Stimulated activated CD4-positive, alpha-beta T cell treated with anti-CD3 and anti-CD28 coated beads, Interleukin-1b, Interleukin-23, amount 100 ng/mL, for 1 hour (primary cell): ENCODE measurements at places on chromosomes 11 and 22.

DNA sequence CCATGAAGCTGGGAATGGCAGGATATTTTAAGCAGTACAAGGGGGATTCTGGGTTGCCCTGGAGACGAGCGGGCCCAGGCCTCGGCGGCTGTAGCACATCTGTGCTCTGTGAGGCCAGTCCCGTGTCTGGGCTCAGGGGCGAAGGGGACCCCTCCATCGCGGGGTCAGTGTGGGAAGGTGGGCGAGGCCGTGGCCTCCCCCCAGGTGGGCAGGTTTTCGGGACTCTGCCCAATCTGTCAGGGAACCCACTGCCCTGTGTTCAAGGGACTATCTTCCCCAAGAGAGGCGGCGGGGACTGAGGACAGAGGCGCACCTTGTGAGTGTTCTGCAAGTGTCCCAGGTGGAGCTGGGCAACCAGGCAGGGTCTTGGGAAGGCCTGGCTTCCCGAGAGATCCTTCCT is 336.6 kb downstream of the CTTN start:
- DNase-seq = no peak

GRCh38 chr11:126654886-126655806 is 299.7 kb downstream of the ST3GAL4 start:
- DNase-seq = no peak

- DNase-seq = no peak
Observed at GRCh38 chr11:95325777-95326258, 94.8 kb upstream of the SESN3 start.

GRCh38 chr22:19523240-19524169 is 705 bp downstream of the CLDN5 start:
- no peak for DNase-seq

DNA sequence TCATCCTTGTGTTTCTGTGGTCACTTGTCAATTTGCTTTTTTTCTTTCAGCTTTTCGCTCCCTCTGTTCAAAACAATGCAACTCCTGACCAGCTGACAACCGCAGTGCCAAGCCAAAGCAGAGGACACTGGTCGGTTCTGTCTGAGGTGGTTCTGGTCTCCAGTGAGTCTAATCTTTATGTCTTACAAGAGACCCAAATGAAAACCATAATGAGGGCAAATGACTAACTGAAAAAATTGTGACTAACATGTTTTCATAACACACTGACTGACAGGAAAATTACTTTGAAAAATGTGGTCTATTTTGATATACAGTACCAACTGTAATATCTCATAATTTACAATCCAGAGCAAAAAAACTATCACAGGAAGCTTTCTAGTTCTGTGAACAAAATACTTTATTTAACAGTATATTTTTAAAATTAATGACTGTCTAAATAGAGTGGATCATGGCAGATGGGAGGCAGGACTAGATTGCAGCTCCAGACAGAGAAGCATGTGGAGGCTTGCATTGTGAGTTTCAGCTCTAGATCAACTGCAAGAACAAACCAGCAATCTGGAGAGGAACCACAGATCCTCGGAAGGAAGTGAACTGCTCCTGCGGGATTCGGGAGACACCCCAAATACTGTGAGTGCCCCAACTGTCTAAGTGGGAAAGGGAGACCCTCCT is 311.8 kb downstream of the SBF2 start:
- DNase-seq = no peak

GRCh38 chr22:38137876-38138687 is 27.6 kb upstream of the BAIAP2L2 start:
- no peak for DNase-seq

- DNase-seq = no peak
Observed at GRCh38 chr11:103541186-103541795, 432.1 kb downstream of the DYNC2H1 start.

GRCh38 chr11:119422809-119423508 is at the start of gene THY1:
Gene THY1 (minus strand): TSS chr11:119423172. CDS start chr11:119420905, 2,267 bp downstream.
- no peak for DNase-seq

- DNase-seq = no peak
Observed at GRCh38 chr11:129881570-129882170, 13.7 kb downstream of the NFRKB start.

- no peak for DNase-seq
Observed at GRCh38 chr11:31940371-31941037, 129.4 kb upstream of the PAX6 start.

DNA sequence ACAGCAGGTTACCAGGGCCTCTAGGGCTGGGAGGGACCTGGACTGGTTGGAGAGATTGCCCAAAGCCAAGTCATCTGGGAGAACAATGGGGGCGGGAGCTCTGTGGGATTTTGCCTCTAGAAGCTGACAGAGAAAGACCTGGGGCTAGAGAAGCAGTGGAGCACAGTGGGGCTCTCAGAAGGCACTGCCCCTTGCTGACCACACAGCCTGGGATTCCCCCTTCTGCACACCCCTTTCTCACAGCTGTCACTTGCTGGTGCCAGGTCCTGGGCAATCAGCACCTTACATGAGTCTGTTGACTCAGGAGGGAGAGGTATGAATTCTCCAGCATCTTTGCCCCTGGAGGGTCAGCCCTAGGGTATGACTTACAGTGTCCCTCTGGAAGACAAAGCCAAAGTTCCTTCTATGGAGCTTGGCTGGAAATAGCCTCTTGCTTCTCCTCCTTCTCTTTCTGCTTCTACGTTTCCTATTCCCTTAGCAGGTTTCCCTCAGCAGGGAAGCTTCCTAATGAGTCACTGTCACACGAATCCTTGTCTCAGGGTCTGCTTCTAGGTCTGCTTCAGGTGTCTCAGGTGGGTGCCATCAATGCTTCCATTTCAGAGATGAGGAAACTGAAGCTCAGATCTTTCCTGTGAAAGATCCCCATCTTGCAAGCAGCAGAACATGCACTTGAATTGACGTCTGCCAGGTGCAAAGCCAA is 27.0 kb downstream of the GDPD5 start:
- no peak for DNase-seq

GRCh38 chr11:47514825-47515647 is 37.9 kb downstream of the CELF1 start:
- no peak for DNase-seq

GRCh38 chr11:59528711-59529110 is 17.4 kb downstream of the OR4D9 start:
- no peak for DNase-seq

GRCh38 chr11:111528557-111528956 is 12.0 kb upstream of the LAYN start:
- DNase-seq = no peak

- DNase-seq = no peak
Observed at GRCh38 chr11:116932181-116932580, 94.8 kb upstream of the APOA1 start.

DNA sequence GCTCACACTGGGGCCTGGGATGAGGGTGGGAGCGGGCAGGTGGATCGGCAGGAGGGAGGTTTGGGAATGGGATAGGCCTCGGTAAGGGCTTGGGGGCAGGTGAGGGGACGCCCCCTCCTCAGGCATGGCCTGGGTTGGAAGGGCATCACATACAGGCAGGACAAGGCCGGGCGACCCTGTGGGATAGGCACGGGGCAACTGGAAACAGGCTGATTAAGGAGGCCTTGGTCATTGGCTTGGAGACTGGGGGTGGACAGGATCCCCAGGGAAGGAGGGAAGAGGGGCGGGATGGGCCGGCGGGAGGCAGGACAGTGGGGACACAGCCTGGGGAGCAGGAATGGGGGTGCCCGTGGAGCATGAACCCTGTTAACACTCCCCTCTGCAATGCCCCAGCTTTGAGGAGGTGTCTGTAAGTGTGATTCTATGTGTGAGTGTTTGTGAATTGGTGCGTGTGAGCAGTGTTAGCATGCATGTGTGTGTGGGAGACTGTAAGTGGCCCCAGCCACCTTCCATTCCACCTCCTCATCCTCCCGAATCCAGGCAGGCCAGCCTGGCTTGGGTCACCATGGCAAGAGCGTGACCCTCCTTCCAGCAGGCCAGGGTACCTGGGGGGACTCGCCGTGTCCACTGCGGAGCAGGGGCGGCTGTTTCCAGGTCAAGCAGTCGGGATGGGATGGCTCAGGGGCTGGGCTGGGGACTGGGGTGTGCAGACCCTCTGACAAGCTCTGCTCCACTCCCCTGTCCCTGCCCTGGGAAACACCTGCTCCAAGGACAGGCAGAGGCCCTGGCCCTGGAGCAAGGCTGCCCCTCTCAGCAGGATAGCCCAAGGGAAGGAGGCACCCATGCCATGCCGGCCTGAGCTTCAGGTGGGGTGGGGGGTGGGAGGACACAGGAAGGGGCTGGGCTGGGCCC is 3.4 kb upstream of the PIM3 start:
- DNase-seq = no peak

- DNase-seq = no peak
Observed at GRCh38 chr11:41040474-41040873, 419.0 kb downstream of the LRRC4C start.

DNA sequence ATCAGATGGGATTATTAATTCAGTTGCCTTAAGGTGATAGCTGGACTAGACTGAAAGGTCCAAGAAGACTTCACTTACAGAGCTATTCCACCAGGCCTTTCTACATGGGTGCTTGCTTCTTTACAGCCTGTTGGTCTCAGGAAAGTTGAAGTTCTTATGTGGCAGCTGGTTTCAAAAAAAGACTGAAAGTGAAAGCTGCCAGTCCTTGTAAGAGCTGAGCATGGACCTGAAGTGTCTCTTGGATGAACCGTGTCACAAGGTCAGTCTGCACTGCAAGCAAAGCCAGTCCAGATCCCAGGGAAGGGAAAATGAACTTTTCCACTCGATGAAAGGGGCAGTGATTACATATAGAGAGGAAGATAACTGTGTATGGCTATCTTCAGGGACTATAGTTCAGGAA is 201.5 kb upstream of the LUZP2 start:
- DNase-seq = no peak

DNA sequence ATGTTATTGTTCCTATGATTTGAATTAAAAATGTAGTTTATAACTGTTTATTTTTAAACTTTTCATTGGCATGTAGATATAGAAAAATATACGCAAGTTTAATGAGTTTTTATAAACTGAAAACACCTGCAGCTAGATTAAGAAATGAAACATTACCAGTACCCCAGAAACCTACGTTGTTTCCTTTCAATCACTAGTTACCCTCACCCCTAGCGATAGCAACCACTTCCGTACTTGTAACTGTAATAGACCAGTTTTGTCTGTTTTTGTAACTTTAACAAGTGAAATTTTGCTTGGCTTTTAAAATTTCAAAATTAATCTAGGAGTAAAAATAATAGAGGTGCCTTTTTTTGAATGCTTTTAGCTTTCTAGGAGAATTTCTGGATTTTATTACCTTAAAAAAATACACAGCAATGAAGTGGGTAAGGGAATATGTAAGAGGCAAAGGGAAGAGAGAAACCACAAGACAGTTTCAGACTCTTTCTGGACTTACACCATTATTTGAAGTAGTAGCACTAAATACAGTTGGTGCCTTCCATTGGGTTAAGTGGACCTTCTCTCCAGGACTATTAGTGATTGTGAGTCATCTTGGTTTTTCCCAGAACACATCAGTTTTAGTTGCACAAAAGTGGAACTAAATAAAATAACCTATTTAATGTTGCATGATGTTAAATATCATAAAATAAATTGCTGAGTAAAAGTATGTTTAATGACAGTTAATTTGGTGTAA is 18.7 kb upstream of the NAT10 start:
- DNase-seq = no peak

DNA sequence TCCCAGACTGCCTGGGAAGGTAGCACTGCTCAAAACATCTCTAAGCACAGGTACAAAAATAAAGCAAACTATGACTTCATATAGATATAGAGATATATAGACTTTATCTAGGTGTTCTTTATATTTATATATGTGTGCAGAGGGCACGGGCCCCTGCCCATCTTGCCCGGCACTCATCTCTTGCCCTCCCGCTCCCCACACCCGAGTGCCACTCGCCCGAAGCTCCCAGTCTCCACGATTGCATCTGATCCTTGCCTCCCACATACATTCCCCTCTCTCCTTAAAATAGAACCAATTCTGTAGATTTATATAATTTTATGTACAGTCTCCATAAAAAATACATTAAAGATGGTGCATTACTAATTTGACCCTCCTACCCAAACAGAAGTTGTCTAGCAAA is 55.5 kb downstream of the IGSF9B start:
- no peak for DNase-seq

DNA sequence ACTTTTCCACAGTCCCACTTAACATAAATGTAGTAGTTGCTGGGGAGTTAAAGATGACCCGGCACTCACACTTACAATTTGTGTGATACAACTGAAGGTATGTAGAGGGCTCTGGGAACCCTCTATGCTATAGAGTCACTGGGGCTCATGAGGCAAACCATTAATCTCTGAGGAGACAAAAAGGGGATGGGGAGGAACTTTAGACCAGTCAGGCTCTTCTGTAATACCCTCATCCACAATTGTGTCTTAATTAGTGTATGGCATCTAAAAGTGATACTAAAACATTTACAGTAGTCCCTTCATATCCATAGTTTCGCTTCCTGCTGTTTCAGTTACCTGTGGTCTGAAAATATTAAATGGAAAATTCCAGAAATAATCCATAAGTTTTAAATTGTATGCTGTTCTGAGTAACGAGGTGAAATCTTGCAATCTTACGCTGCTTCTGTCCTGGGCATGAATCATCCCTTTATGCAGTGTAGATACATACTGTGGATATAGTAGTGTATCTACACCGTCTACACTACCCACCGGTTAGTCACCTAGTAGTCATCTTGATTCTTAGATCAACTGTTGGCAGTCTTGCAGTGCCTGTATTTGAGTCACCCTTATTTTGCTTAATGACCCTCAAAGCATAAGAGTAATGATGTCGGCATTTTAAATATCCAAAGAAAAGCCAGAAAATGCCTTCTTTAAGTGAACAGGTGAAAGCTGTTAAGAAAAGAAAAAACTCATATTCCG is 12.2 kb downstream of the CBL start:
- no peak for DNase-seq

GRCh38 chr11:47078751-47079521 is 97.7 kb downstream of the ARFGAP2 start:
- no peak for DNase-seq

DNA sequence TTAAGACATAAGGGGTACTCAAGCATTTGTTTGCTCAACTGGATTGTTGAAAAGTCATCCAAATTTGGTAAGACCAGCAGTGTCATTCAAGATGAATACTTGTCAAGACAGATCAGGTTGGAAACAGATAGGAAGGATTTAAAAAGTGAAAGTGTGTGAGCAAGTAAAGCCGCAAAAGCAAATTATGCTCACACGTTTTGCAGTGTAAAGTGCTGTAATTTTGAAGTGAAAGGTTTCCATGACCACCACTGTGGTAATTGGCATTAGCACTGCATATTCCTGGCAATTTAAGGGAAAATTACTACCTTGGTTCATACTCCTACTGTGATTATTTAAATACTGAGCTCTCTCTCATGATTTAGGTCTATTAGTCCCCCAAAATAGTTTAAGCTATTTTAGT is 704.1 kb upstream of the CCDC179 start:
- DNase-seq = no peak

DNA sequence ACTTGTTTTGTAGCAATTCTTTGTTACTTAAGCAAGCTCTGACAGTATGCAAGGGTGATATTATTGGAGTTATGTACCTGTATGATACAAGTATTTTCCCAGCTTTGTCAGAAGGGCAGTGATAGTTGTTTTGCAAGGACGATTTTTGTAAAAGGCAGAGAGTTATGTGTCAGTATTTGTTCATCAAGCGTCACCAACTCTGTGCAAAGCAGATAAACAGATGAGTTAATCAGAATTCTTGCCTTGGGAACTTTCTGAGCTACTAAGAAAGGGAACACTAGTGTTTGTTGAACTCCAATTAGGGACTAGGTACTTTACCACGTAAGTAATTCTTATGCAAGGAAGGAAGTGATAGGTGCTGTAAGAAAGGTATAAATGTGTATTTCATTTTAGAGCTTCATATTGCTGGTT is 1.4 kb downstream of the USP47 start:
- DNase-seq = no peak
